ENCODE measurements at places on chromosomes 2 and 18.

GRCh38 chr2:205176546-205176945, 505.8 kb upstream of the NRP2 start:
- no peak for DNase-seq

GRCh38 chr2:140639628-140640027, 1491.2 kb downstream of the LRP1B start:
- no peak for DNase-seq

- DNase-seq, result no peak
Measured at GRCh38 chr2:187851955-187852561, 297.8 kb upstream of the TFPI start.

DNA sequence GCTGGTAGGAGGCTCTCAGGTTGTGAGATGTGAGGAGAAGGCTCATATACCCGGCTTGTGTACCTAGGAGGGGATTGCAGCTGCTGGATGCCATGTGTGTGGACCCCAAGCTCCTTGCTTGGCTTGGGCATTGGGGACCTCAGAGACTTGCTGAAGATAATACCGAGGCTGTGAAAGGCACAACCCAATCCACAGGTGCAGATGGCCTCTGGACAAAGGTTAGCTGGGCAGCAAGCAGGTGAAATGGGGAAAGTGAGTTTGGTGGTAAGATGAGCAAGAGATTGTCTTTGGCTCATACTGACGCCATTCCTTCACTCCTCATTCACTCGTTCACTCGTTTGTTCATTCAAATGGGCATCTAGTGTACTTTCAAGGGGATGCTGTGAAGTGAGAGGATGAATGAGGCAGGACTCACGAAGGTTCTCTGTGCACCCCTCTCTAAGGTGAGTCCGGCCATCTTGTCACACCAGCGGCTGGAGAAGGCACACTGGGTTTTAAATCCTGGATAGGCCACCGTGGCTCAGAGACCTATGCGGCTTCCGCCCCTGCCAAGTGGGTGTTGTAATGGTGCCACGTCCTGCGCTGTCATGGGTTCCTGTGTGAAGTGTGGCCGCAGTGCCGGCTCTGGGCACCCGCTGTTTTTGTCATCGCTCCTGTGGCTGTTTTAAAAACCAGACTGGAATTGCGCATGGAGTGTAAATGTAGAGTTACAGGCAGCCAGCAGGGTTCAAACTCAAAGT, 13.7 kb downstream of the FBLN7 start:
- no peak for DNase-seq

- DNase-seq, result no peak
Measured at GRCh38 chr2:68824831-68825230, 46.4 kb downstream of the BMP10 start.

- DNase-seq, result no peak
Measured at GRCh38 chr2:1974397-1974796, 230.1 kb upstream of the PXDN start.

DNA sequence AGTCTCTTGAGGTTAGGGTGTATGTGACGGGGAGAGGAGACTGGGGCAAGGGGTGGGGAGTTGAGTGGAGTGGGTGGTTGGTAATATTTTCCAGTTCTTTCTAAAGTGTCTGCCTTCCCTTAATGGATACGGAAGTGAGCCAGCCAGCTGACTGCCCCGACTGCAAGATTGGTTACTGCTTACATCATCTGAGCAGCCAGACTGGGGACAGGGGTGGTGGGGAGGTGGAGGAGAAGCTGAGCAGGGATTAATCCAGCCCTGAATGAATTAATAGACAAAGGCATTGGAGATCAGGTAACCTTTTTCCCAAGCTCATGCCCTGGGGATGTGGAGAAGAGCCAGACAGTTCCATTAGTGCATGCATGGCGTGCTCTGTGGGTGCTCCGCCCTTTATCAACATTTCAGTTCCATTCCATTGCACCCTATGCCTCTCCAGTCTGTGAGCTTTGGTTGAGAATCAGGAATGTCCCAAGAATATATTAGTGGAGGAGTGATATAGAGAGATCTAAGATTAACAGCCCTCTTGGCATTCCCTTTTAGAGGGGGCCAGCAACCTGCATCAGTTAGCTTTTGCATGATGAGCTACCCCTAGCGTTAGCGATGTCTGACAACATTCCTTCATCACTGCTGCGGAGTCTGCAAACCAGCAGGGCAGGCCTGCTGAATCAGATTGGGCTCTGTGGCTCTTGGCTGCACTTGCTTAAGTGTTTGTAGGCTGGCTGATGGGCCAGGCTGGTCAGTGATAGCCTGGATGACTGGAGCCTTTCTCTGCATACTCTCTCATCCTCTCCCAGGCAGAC, 67.4 kb downstream of the TNP1 start:
- DNase-seq, result no peak

GRCh38 chr18:9987345-9987744, 73.5 kb downstream of the VAPA start:
- no peak for DNase-seq

GRCh38 chr2:12320991-12321641, 395.6 kb upstream of the TRIB2 start:
- DNase-seq, result peak; percentile 69

GRCh38 chr18:36643061-36643460, 185.7 kb downstream of the TPGS2 start:
- DNase-seq, result no peak

DNA sequence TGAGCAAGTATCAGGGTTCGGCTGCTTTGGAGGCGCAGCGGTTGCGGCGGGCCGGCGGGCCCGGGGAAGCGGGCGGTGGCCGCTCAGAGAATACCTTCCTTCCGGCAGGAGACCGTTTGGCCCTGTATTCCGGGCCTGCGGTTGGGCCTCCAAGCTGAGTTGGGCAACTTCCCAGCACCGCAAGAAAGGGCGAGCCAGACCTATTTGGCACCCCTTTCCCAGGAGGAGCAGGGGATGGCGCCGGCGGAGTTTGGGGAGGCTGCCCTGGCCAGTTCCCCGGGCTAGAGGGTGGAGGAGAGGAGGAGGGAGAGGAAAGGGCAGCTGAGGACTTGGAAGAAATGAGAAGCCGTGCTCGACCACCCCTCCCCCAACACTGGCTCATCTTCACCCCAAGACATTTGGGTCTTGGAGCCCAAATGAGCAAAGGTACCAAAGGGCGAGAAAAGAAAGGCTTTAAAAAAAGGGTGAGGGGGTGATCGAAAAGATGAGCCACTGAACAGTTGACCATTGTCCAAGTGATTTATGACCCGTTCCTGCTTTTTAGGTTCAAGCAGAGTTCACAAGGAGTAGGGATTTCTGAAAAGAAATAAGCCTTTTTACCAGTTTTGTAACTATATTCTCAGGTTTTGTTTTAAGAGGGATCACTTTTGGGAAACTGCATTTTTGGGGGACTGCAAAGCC, 8.4 kb downstream of the HOXD3 start:
- no peak for DNase-seq

- no peak for DNase-seq
Measured at GRCh38 chr2:3223080-3223923, 154.3 kb downstream of the EIPR1 start.

- DNase-seq, result no peak
Measured at GRCh38 chr2:7660816-7661215, 743.6 kb downstream of the RNF144A start.

GRCh38 chr2:102111823-102112222, 30.7 kb upstream of the IL1R1 start:
- DNase-seq, result no peak

GRCh38 chr2:143482771-143483170, 353.6 kb downstream of the ARHGAP15 start:
- DNase-seq, result no peak

- DNase-seq, result no peak
Measured at GRCh38 chr2:65059071-65059470, 2.9 kb downstream of the CEP68 start.

DNA sequence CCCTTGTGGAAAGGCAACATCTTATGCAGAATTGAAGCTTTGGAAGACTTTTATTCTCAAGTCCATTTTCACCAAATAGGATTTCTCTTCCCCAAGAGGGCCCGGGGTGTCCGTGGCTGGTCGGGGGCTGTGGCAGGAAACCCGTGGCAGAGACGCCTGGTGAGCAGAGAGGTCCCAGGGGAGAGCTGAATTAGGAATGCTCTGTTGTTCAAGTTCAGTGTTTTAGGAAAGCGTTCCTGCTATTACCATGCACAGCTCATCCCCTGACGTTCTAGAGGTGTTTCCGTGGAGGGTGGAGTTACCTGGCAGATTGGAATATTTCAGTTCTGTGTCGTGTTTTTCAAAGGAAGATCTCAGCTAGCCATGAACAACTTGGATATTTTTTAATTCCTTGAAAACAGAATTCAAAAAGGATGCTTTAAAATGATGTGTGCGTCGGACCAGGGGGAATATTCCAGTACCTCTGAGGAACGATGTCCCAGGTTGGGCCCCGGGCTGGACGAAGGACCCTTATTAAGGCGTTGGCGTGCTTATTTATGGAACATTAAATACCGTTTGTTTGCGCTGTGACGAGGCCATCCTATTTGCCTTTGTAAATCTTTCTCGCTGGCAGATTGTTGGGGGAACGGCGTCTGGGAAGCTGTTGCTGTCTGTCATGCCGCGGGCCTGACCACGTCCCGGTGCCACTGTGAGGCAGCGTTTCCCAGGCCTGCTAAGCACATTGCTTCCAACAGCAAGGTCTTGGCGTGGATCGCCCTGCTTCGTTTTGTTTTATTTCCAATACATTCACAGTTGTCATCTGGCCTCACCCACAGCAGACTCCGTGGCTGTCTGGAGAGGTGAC, 8.2 kb downstream of the NFATC1 start:
- DNase-seq, result peak; percentile 81

DNA sequence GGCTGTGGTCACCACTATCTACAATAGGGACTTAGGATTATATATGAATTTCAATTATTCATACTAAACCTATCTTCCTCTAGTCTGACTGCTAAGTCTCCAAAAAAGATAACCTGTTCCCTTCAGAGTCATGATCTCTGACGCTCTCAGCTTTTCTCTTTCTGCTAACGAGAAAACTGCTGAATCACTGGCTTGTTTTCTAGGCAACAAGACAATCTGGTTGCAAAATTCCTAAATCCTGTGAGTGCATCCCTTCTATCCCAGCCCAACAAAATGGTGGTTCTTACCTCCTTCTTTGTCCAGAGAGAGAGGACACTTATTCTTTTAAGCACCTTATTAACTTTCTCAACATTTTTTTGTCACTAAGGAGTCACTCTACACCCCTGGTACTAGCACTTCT, 312.3 kb upstream of the PKDCC start:
- no peak for DNase-seq

Measured in osteoblast (primary cell).